ENCODE measurements at places on chromosomes 1 and 21.

DNA sequence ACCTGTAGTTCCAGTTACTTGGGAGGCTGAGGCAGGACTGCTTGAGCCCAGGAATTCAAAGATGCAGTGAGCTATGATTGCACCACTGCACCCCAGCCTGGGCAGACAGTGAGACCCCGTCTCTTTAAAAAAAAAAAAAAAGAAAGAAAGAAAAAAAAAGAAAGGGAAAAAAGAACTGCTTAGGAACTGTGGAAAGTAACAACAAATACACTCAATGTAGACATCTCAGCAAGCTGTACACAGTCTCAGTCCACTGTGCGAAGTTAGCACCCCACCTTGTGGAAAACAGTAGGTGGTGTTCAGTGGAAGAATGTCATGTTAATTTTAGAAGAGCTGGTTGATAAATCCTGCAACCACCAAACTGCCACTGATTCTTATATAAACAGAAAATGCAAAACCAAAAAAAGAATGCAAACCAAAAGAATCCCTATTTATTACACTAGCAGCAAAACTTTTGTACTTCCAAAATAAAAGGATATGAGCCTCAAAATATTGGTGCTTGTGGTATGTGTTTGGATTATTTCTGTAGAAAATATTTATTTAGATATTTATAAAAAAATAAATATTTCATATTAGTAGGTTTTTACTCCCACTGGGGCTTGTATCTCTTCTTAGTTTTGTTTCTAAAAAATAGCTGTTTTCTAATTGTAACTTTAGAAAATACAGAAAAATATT lies 31.1 kb downstream of the ALG14 start:
- no peak for DNase-seq

DNA sequence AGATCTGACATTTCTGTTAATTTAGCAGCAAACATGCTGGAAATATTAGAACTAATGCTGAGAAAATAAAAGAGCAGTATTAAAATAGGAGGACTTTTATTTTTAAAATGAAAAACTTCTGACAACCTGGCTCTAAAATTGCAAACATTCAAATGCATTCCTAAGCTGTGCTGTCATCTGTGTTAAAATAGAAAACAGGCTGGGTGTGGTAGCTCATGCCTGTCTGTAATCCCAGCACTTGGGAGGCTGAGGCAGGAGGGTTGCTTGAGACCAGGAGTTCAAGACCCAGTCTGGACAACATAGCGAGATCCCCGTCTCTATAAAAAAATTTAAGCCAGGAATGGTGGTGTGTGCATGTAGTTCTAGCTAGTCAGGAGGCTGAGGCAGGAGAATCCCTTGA lies 44.6 kb downstream of the MIGA1 start:
- DNase-seq = no peak

DNA sequence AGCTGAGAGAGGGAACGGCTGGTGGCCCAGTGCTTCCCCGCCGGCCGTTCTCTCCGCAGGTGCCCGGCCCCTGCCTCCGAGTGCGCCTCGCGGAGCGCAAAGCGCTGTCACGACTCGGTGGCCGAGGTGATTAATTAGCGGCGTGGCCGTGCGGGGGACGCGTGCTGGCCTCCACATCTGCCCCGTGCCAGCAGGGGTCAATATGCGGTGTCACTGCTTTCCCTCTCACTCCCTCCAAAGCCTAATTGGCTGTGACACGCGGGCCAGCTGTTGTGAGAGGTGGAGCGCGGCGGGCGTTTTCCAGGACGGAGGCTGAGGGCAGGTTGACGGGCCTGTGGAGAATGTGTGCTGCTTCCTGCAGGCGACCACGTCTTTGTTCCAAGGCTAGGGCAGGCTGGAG lies 239.0 kb downstream of the LMX1A start:
- no peak for DNase-seq

DNA sequence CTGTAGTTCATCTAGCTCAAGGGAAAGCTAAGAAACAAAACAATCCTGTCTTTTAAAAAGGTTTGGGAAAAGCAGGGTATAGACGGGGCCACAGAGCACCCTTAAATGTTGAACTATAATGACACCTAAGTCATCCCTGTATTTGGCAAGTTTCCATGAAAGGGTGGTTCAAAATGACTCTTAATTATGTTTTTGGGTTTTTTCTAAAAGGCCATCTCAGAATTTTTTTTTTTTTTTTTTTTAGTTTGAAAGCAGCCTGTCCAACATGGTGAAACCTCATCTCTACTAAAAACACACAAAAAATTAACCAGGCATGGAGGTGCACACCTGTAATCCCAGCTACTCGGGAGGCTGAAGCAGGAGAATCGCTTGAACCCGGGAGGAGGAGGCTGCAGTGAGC lies 22.2 kb downstream of the TOMM20 start:
- DNase-seq = no peak

GRCh38 chr21:38289705-38290485 lies 33.1 kb downstream of the KCNJ15 start:
- no peak for DNase-seq

DNA sequence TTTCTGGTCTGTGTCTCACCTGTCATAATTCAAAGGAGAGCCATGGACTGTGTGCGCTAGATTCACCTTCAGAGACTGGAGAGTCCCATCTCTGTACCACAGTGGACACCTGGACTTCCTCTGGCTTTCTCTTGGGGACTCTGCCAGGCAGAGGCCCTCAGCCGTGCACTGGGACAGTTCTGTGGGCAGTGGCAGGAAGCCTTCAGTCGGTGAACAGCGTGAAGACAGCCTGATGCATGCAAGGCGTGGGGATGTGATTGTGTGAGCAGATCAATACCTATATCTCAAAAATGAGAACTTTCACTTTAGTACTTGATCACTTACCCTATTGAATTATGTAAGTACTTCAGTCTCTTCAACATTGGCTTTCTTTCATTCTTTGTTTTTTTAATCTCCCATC lies 245.3 kb downstream of the DISC1 start:
- DNase-seq = no peak

DNA sequence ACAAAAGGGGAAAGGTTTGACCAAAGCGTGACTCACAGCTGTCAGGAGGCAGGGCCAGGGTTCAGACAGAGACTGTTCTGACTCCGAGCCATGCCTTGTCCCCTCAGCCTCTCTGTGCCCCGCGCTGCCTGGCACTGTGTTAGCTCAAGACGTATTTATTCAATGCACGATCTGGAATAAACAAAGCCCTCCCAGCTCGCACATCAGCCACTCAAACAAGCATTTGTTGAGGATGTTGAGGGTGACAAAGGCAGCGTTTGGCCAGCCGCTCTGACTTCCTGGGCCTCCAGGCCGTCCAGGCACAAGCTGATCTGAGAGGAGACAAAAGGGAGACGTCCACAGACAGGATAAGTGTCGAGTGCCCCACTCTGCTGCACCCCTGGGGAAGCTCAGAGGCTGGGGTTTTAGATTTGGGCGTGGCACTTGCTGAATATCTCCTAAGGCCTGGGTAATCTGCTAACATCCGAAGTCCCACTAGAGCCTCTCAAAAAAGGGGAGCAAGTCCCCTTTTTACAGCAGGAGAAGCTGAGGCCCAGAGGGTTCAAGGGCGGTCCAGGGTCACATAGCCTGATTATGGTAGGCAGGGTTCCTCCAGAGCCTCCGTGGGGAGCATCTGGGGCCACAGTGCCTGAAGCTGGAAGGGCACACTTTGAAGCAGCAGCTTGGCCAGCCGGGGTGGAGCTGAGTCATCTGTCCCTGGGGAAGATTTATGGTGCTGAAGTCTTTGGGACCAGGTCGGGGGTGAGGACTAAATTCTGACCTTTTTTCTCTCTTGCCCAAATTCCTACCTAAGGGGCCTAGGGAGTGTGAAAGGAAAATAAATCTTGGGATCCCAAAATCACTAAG lies 95.9 kb downstream of the SPSB1 start:
- DNase-seq = no peak

DNA sequence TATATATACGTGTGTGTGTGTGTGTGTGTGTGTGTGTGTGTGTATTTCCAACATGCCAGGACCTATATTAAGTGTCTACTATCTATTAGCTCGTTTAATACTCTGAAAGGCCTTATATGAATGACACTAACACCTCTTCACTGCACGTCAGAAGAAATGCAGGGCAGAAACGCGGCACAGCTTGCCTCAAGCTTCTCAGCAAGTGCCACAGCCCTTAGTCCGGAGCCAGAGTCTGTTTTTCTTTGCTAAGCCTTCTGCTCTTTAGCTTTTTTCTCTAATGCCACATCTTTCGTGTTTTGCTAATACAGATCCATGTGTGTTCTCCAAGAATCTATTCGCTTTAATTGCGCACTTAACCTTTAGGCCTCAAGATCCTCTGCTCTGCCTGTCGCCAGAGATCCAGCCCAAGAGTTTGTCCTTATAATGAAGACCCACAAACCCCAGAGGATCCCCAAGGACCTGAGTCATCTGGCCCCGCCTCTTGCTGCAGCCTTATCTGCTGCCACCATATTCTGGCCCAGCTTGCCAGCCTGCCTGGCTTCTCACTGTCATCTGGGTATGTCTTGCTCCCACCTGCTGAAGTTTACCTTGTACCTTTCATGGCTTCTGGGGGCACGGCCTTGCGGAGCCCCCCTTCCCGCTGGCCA lies 2.0 kb upstream of the TRIM58 start:
- DNase-seq = no peak

GRCh38 chr1:115239426-115239825 lies 98.6 kb downstream of the NGF start:
- no peak for DNase-seq

Measured in esophagus muscularis mucosa (tissue), 4 donors.